Stimulated activated CD4-positive, alpha-beta T cell treated with anti-CD3 and anti-CD28 coated beads, Interleukin-12 subunit alpha, Interleukin-12 subunit beta, amount 100 ng/mL, for 48 hours (primary cell): ENCODE measurements at places on chromosomes 6 and 20.

DNA sequence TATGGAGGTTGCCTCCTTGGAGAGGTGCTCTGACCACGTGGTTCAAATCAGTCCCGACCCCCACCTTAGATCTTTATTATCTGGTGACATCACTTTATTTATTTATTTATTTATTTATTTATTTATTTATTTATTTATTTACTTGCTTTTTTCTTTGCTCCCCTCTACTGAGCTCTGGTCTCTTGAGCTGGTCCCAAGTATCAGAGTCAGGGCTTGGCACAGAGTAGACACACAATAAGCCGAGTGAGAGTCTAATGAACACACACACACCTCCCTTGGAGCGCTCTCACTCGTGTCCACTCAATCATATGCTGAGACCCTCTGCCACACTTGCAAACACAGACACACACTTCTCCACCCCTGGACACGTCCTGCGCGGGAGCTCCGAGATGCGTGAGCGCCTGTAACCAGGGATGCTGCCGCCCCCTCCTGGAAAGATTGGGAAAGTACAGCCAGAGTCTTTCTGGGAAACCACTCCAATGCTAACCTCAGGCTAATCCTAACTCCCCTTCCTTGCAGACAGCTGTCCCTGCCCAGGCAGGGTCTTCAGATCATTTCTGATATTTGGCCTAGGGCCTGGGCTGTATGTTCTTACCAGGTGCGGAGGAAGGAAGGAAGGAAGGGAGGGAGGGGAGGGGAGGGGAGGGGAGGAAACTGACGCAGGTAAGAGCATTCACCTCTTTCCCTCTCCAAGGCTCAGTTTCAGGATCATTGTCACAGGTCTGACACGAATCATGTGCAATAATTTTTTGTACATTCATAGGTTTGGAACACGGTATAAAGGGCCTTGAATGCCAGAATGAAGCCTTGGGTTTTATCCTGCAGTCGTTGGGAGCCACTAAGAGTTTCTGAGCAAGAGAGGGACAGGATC is 70.9 kb downstream of the STK35 start:
- DNase-seq: peak; percentile 41

DNA sequence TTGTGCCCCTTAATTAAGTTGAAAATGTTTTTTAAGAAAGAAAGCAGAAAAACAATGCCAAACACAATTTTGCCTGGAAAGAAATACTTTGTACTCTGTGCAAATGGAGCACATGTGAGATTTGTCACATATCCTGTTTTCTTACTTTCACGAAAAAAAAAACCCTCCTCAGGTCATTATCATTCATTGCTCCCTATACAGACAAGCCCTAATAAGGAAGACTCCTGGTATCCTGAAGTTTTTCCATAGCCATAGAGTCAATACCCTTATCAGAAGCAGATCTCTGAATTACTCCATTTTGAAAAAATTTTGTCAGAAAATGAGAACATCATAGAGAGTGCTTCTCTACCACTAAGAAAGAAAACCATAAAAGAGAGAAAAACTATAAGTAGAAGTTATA is 14.0 kb upstream of the NT5E start:
- DNase-seq: no peak

GRCh38 chr6:118542184-118542952 is 5.7 kb upstream of the PLN start:
- DNase-seq: no peak

- DNase-seq: no peak
Observed at GRCh38 chr6:2739335-2739734, 11.4 kb downstream of the MYLK4 start.

GRCh38 chr20:62666736-62667529 is 24.6 kb downstream of the SLCO4A1 start:
- DNase-seq: no peak

DNA sequence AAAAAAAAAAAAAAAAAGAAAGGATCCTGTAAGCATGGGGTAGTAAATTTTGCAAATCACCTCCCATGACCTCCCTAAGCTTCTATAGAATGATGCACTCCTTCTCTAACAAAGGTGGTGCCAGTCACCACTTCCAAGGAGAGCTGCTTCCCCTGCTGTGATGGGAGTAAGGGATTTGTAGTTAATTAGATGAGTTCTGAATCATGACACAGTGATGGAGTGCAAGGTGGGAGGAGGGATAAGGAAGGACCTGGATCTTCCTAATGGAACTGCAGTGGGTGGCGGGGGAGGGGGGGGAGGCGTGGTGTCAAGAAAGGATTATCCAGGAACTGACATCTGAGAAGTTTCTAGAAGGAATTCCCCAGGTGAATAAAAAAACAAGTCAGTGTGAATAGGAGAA is 47.8 kb downstream of the NRN1 start:
- no peak for DNase-seq

- DNase-seq: no peak
Observed at GRCh38 chr20:44137266-44137801, 49.7 kb downstream of the JPH2 start.

DNA sequence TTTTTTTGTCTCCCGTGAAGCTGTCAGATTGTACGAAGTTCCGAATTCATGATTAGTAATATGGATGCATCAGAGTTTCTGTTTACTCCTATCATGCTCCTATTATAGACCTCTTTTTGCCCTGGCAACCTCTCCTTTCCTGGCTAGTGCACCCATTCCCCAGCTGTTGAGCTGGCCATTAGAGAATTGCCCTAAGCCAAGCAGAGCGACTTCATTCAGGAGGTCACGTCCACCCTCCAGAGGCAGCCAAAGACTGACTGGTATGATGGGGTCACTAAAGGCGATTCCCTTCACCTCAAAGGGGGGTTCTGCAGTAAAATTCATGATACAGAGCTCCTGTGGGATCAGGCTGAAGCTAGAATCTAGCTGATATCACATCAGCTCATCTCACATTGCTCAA is 351.9 kb downstream of the BTBD3 start:
- DNase-seq: no peak

- no peak for DNase-seq
Observed at GRCh38 chr6:13177664-13178063, 150.7 kb downstream of the TBC1D7 start.

DNA sequence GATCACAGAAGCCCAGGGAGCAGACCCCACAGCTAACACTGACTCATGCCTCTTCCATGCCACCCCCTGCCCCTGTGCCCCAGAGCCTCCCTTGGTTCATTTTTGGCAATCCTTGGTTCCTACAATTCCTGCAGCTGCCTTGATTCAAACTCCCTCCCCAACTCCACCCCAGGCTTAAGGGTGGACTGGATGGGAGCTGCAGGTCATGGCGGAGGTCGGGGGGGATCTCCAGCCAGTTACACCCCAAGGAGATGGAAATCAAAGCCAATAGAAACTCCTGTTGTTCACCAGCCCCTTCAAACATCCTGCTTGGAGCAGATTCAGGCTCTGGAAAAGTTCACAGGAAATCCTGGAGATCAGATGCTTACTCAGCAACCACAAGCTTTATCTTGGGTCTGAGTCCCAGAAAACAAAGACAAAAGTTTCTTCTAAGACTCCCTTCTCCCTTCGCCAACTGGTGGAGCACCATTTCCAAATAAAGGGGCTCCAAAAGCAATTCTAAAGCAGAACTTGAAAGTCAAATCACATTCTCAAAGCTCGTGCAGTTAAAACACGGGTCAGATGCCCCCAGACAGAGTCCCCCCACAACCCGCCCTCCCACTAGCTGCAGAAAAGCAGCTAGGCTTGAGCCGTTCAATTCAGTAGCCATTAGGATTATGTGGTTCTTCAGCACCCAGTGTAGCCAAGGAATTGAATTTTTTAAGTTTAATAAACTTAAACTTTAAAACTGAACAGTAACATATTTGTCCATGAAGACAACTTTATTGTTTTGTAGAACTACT is 149.5 kb downstream of the ANKRD60 start:
- no peak for DNase-seq

GRCh38 chr6:142523515-142524375 is 221.9 kb downstream of the ADGRG6 start:
- DNase-seq: no peak

- no peak for DNase-seq
Observed at GRCh38 chr20:48667889-48668413, 159.8 kb downstream of the PREX1 start.

GRCh38 chr6:126210398-126211075 is 129.4 kb upstream of the CENPW start:
- no peak for DNase-seq

DNA sequence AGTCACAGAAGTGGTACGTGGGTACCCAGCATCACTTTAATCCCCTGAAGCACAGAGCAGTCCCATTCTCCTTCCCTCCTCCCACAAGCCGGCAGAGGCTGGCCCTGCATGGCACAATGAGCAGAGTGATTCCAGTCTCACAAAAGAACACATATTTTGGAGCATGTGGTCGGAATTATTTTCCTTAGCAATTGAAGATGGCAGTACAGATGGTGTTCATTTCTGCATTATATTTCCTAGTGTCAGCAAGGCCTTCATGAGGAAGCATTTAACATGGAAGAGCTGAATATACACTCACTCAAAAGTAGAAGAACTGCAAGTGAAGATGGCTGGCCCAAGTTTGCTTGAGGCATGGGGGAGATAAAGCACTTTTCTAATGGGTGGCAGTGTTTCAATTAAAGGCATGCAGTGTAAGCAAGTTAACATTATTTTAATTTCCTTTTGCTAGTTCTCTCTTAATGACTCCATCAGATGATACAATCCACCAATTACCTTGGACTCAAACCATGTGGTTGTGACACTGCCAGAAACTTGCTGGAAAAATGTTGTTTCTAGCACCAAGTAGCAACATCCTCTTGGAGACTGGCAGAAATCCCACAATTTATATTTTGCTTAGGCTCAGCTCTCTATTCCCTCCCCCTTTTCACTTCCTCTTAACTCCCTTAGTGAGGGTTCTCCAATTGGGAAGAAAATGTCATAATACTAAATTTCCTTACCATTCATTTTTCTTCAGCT is 74.4 kb downstream of the ARHGAP18 start:
- no peak for DNase-seq

GRCh38 chr6:11370191-11371018 is 137.9 kb upstream of the NEDD9 start:
- DNase-seq: no peak
